CD4-positive, alpha-beta T cell treated with Interleukin-12 subunit alpha and Interleukin-12 subunit beta, for 1 hour (primary cell): ENCODE measurements at places on chromosomes 7 and 10.

GRCh38 chr10:35326466-35327235, 9.7 kb upstream of the CCNY start:
- no peak for DNase-seq

DNA sequence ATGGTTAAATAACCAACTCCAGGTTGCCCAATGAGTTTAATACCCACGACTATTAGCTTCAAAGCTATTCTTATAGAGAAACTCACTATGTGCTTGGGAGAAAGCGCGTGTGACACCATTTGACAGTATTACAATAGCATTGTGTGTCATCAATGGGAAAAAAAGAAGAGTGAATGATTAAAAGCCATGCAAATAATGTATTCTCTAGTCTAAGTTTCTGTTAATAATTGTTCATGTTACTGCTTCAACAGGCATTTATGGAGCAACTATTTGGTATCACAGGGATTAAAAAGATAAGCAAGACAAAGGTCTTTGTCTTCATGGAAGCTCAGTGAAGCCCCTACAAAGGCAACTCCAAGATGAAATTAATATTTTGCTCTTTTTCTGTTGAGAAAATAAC, 47.2 kb downstream of the CAV1 start:
- DNase-seq: no peak

- no peak for DNase-seq
These were observed 23.5 kb upstream of the WAPL start for GRCh38 chr10:86545101-86545500.

- DNase-seq: no peak
These were observed 3.0 kb downstream of the CLRN3 start for GRCh38 chr10:127889605-127890195.

- DNase-seq: no peak
These were observed 40.4 kb downstream of the CALML3 start for GRCh38 chr10:5565205-5565545.

DNA sequence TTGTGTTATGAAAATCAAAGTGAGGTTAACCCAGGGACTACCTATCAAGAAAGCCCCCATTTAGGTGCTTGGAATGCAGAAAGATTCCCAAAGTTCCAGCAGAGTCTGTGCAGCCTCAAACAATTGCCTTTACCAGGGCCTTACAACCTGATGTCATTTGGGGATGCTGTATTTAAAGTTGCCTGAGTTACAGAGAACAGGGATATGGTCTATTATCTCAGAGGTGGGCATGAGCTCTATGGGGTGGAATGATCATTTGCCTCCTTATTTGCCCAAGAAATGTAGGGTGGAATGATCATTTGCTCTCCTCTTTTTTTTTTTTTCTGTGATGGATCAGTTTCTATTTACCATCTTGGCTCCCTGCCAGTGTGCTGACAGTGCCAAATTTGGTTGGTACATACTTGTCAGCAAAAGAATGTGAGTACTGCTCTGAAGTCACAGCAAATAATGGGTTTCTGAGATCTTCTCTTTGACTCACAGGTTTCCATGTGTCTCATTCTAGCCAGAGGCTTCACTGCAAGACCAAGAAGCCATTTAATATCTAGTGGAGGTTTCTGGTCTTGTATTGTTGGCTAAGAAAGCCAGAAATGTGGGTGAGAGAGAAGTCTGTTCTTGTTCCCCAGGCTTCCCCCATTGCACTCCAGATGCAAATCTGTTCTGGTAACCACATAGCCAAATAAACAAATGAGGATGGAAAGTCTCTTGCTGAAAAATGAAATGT, 45.5 kb upstream of the ZNRF2 start:
- no peak for DNase-seq

GRCh38 chr10:29712108-29712507, 77.3 kb upstream of the SVIL start:
- DNase-seq: no peak

DNA sequence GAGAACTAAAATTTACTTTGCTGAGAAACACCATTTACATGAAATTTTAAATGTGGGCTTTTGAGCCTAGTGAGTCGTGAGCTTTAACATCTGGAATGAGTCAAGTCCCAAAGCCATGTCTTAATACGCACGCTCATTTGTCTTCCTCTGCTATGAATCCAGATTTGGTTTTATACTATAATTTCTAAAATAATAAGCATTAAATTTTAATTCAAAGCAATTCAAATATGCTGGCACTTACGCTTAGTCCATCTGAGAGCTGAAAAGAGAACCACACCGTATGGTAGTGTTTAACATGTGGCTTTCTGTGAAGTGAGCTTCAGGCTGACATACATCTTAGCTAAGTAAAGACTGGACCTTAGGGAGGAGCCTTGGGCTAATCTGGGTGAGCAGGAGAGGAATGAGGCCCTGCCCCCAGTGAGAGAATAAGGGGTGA, 52.2 kb downstream of the CUBN start:
- DNase-seq: no peak

DNA sequence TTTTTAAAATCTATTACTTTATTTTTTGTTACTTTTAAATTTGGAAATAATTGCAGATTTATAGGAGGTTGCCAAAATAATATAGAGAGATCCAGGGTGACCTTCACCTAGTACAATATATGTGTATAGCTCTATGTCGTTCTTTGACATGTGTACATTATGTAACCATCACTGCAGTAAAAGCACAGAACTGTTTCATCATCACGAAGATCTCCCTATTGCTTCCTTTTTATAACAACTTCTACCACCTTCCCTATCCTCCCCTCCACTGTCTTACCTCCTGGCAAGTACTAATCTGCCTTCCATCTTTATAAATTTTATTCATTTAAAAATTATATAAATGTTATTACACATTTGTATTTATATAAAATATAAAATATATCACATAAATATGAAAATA, 251.0 kb downstream of the AUTS2 start:
- no peak for DNase-seq

GRCh38 chr10:29828440-29828894, 193.7 kb upstream of the SVIL start:
- DNase-seq: no peak

GRCh38 chr7:142811154-142811737, 40.5 kb downstream of the PRSS2 start:
- peak; percentile 85 for DNase-seq

DNA sequence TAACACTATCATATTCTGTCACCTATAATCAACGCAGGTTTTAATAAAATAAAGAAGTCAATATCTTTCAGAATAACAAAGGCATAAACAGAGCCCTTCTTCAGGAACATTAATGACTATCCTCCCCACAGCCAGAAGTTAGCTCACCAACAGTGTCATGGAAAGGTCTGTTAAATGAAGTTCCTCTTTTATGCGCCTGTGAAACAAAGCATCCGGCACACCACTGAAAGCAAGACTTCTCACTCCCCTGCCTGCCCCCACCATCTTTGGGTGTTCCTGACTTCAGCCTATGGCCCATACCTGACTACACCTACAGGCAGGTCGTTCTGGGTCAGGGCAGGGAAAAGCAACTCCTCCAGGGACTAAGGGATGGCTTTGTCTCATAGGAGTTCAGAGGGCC, 205.4 kb downstream of the FANK1 start:
- DNase-seq: no peak

GRCh38 chr7:13742811-13743210, 246.7 kb downstream of the ETV1 start:
- peak; percentile 9 for DNase-seq

GRCh38 chr10:70966646-70967553, 78.5 kb upstream of the PCBD1 start:
- DNase-seq: no peak

- DNase-seq: peak; percentile 15
These were observed 31.0 kb upstream of the TRIM8 start for GRCh38 chr10:102613286-102613685.

GRCh38 chr10:49187950-49188761, at the start of gene TMEM273:
TMEM273 (minus strand) TSS chr10:49188391; CDS start chr10:49188336, 55 bp downstream.
- DNase-seq: peak; percentile 59

- DNase-seq: no peak
These were observed 36.3 kb downstream of the LAMB4 start for GRCh38 chr7:108093851-108094331.

DNA sequence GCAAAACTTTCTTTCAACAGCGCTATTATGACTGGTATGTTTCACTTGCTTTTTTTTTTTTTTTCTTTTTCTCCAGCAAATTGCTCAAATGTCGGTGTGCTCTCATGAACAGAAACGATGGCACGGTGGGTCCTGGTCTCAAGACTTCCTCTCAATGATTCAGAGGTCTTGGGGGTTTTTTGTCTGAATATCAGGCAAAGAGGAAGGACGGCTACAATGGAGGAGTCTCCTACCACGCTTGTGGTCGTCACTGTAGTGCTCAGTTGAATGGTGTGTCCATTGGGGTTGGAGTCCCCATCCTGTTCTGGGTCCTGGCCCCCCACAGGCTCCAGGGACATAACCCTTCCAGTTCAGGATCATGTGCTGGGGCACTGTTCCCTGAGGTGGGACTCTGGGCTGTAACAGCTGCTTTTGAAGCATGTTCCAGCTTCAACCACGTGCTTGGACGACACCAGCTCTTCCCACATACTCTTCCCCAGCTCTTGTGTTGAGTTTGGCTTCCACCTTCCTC, 266.7 kb upstream of the KLF6 start:
- no peak for DNase-seq

GRCh38 chr10:99920486-99920885, 89.3 kb downstream of the DNMBP start:
- DNase-seq: no peak

DNA sequence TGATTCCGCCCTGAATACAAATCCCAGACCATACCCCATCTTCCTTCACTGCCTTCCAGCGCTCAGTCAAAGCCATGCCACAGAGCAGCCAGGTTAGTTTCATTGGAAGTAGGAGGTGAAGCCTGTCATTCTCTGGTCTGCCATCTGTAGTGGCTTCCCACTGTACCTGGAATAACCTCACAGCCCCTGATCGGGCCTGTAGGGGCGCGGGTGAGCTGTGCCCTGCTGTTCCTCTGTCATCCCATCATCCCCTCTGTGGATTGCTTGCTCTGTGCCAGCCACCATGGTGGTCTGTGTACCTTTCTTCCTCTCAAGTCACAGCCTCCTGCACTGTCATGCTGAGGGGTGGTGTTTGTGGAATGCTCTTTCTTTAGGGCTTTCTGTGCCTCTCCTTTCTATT, 155.1 kb downstream of the ZNF22 start:
- no peak for DNase-seq

DNA sequence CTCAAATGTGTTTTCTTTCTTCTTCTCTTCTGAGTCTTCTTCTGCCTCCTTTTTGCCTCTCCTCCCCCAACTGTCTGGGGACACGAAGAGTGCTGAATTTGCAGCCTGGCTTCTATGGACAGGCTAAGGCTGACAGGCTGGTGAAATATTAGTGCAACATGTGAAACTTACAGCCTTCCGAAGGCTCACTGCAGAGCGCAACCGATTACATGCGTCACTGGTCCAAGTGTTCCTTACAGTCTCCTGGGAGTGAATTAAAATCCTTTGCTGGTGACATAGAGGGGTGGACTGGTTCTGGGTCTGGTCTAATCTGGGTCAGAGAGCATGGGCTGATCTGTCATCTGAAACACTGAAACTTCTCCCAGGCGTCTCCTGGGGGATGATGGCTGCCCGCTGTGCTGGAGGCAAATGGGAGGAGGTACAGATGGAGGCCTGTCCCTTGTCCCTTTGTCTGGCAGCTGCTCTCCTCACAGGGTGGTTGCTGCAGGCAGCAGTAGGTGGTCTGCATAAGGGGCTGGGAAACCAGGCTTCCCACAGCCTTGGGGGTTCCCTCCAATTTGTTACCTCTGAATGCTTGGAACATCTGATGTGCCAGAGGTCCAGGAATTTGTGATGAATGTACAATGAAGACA, 143.8 kb upstream of the BMPER start:
- DNase-seq: no peak

GRCh38 chr7:105924945-105925344, 38.1 kb upstream of the CDHR3 start:
- peak; percentile 19 for DNase-seq

GRCh38 chr10:12697764-12698163, 303.7 kb downstream of the CCDC3 start:
- no peak for DNase-seq
